ENCODE measurements at places on chromosomes 5 and 9.

DNA sequence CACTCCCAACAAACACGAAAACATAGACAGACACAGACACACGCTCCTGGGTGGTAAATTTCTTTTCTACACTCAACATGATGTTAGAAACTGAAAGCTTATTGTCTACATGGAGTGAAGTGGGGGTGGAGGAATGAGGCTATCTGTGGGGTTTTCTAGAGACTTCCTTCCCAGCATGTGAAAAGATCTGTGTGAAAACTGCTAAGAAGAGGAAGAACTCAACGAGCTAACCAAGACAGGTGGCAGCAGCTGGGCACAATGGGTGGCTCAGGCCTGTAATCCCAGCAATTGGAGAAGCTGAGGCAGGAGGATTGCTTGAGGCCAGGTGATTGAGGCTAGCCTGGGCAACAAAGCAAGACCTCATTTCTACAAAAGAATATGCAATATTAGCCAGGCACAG is 7.6 kb downstream of the FYB1 start:
- DNase-seq, result no peak

GRCh38 chr9:69153707-69154521 is 20.2 kb upstream of the TJP2 start:
- no peak for DNase-seq

DNA sequence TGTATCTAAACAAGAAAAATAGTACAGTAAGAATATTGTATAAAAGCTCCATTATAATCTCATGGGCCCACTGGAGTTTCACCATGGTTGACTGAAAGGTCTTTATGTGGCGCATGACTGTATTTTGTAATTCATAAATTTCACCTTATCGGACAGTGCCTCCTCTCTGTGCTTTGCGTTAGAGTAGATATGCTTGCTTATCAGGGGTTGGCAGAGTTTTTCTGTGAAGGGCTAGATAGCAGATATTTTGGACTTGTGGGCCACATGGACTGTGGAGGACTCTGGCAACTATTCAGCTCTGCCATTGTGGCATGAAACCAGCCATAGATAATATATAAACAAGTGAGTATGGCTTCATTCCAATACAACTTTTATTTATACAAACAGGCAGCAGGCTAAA is 23.2 kb downstream of the GAPVD1 start:
- no peak for DNase-seq

DNA sequence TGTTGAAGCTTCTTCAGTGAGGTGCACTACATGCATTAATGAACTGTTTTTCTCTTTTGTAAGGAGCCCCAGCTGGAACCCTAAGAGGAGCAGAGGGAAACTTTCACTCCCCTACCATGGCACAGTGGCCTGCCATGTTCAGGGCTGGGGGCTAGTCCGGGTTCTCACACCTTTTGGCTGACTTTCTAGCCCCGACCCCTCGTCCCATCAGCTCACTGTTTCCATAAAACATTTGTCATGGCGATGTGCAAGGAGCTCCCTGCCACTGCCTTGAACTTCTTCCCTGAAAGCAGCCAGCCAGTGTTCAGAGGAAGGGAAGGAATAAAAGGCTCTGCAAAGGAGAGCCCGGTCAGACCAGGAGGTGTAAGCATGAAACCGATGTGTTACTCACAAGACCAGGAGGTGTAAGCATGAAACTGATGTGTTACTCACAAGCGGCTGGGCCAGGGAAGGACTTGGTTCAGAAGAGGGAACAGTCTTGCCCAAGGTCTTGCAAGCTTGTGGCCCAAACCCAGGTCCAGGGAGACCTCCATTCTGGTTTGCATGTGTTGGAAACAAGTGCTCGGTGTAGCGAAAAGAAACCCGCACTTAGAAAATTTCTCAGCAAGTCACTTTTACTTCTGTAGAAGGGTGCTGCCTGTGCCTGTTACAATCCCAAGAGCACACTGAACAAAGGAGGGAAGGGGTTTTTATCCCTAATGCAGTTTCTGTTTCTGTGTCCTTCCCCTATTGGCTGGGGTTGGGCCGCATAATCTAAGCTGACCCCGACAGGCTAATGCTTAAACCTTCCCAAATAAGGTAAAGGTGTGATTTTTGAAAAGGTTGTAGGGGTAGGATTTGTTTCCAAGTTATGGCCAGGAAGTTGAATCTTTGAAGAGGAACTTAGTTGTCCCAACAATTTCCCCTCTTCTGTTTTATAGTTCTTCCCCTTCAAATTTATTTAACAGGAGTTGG is 3.4 kb upstream of the ABO start:
- no peak for DNase-seq

- DNase-seq, result no peak
Observed at GRCh38 chr9:2413160-2413805, 208.3 kb upstream of the VLDLR start.

GRCh38 chr5:141917760-141918159 is 5.9 kb upstream of the DELE1 start:
- no peak for DNase-seq

DNA sequence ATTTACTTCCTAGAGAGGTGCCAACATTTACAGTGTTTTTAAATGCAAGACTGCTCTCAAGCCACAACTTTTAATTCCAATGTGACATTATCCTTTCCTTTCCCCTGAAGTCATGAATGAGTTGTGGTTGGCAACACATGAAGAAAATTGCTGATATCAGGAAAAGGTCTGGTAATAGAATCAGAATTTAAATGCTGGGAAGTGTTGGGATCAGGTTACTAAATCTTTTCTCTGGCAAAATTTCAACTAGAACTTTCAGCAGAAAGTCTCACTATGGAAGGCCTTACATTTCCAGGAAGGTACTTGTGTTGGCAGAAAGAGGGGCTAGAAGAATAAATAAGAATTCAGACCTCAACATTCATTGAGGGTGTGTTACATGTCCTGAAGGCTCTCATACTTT is 10.6 kb upstream of the SLC44A1 start:
- DNase-seq, result no peak

DNA sequence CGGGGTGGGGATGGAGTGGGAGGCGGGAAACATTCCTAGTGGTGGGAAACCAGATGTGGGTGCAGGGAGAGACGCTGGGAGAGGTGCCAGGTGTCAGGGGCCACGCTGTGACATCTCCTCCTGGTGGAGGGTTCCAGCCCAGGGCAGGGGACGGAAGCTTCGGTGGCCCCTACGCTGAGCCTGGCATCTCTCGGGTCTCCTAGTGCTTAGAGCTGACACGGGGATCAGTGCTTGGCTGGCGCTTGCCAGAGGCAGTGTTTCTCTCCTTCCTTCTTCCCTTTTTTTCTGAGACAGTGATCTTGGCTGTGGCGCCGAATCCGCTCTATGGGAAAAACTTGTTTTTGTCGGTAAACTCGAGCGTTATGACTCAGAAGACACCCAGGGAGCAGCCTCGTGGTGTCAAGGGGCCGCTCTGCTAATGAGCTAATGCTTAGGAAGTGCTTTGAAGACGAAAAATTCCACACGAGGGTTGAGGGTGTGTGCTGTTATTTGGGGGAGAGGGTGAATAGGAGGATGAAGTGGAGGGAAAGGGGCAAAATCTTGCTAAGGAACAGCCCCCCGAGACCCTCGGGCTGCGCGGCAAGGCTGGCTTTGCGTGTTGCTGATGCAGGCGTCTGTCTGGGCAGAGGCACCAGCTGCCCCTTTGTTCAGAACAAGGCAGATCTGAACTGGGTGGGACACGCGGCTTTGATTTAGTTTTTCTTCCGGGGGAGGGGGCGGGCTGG is 20.4 kb upstream of the IER5L start:
- no peak for DNase-seq

DNA sequence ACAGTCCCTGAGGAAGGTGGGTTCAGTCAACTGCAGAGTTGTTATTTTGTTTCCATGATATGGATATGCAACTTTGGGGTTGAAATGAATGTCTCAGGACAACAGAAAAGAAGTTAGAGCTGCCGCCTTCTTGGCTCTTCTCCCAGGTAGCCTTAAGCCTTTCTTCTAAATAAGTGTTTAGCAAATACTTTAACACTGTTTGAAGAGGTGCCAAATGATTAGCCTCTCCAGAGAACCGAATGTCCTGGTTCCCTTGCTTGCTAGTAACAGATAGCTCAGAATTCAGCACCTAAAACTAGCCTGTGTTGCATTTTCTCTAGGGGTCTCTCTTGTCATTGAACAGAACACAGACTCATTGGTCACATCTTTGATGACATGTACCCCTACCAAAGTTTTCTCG is 127.7 kb upstream of the PIK3R1 start:
- DNase-seq, result no peak

DNA sequence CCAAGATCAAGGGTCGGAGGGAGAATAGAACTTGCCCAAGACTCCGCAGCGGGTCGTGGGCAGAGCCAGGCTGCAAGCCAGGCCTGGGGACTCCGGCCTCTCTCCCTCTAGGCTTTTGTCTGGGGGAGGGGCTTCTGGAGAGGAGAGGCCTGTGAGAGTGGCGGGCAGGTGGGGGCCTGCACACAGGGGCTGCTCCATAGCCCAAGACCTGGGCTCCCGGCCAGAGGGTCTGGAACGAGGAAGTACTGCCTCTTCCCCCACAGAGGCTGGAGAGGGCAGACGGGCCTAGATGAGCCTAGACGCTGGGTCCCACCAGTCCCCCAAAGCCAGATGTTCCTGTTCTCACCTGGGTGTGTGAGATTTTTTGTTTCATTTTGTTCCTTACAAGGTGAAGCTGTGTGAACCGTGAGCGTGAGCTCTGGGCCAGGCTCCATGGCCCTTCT is 5.2 kb upstream of the ST6GALNAC6 start:
- DNase-seq, result peak; percentile 42

DNA sequence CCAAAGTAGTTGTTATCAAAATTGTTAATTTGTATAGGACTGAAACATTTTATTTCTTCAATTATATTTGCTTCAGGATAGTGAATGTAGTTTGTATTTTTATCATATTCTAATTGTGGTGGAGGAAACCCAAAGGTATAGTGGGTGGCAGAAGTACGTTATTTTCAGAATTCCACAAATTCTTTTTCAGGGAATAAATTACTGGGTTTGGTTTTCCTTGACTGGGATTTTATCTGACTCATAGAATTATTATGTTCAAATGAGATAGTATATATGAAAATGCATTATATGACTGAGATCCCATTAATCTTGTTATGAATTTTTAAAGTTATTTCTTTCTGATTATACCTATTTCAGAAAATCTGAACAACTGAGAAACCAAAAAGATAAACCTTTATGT is 73.7 kb downstream of the VPS13A start:
- no peak for DNase-seq

- DNase-seq, result no peak
Observed at GRCh38 chr9:78549711-78550110, 252.8 kb downstream of the PSAT1 start.

- DNase-seq, result peak; percentile 88
Observed at GRCh38 chr5:150350524-150351344, 6.8 kb upstream of the TCOF1 start.

GRCh38 chr9:134785325-134786108 is 95.1 kb upstream of the FCN2 start:
- no peak for DNase-seq

GRCh38 chr9:111037708-111038330 is 451 bp downstream of the LPAR1 start:
- DNase-seq, result peak; percentile 60

DNA sequence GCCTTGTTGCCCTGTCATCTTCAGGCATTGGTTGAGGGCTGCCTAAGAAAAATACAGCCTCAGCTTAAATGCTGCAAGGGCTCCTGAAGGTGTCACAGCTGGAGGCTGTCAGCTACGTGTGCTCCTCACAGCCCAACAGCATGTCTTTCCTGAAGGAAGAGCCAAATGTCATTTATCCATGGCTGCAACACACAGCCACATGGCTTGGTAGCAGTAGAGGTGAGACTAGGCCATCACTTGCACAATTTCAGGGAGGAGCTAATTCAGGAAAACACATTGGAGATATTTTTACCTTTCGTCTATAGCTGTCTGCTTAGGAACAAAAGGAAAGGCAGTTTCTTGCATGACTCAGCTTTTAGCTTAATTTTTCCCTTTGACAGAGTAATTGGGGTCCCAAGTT is 260.7 kb downstream of the SYK start:
- DNase-seq, result no peak

GRCh38 chr9:127033789-127034188 is 88.6 kb downstream of the ANGPTL2 start:
- DNase-seq, result no peak

GRCh38 chr5:72694856-72695255 is 121.6 kb upstream of the TNPO1 start:
- no peak for DNase-seq

- DNase-seq, result no peak
Observed at GRCh38 chr5:92676215-92677165, 904.5 kb downstream of the NR2F1-AS1 start.

- DNase-seq, result no peak
Observed at GRCh38 chr5:84445049-84445685, 60.5 kb upstream of the EDIL3 start.

DNA sequence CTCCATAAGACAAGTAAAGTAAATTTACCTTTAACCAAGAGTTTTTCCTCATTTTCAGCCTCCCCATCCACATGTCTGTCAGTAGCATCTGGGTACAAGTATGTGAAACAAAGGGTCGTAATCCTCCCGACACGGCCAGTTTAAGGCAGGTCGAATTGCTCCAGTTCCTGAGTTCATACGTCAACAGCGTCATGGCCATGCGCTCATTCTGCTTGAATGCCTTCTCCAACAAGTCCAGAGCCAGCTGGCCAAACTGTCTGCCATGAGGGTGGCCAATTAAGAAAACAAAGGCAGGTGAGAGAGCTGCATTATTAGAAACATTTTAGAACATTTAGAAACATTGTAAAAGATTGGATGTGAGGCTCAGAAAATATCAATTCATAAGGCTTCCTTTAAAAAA is 87.5 kb downstream of the TRPM6 start:
- DNase-seq, result no peak

GRCh38 chr5:89712134-89712700 is 697.3 kb downstream of the CETN3 start:
- DNase-seq, result no peak

GRCh38 chr5:181234455-181235306 is 9.0 kb downstream of the RACK1 start:
- no peak for DNase-seq

DNA sequence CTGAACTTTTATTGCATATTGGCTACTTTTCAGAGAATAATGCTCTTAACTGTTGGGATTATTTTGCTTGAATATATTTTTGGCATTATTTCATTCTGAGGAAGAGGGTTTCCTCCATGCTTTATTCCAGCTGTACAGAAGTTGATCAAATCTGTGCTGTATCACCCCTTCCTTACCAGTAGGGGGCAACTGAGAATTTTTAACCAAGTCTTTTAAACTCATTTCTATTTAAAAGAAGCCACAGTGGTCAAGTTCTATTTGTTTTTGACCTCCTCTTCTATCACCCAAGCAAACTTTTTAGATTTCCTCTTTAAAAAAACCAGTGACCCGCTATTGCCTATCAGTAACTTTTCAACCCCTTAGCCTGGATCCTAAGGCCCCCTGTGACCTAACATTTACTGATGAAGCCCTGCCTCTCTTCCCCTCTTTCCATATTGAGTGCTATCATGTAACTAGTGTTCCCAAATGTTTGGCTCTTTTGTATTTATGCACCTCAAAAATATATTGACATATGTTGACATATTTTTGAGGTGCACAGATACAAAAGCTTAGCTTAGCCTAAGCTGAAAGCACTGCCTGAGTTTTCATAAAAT is 80.6 kb downstream of the FBXO4 start:
- DNase-seq, result no peak

GRCh38 chr9:130346431-130346830 is 80.9 kb downstream of the HMCN2 start:
- no peak for DNase-seq

Measured in WTC11 (cell line).